ENCODE measurements at places on chromosomes 7 and 10.

GRCh38 chr7:114364151-114364550 lies 50.5 kb upstream of the FOXP2 start:
- no peak for DNase-seq

GRCh38 chr7:77335581-77335980 lies 80.6 kb downstream of the GSAP start:
- peak; percentile 44 for DNase-seq

GRCh38 chr10:31130406-31130805 lies 98.7 kb upstream of the ZNF438 start:
- DNase-seq: no peak

- DNase-seq: no peak
Measured at GRCh38 chr10:102234888-102235597, 6.3 kb downstream of the PITX3 start.

GRCh38 chr7:133789974-133790373 lies 337.2 kb upstream of the LRGUK start:
- DNase-seq: no peak

- DNase-seq: peak; percentile 81
Measured at GRCh38 chr7:11228515-11228914, 254.8 kb downstream of the PHF14 start.

- DNase-seq: no peak
Measured at GRCh38 chr10:17662193-17663138, 18.5 kb downstream of the STAM start.
